B cell (primary cell): ENCODE measurements at places on chromosomes 5 and 9. TPM values are rescaled to one million over a fixed set of nuclear protein-coding genes. Genes with fewer than 3 reads are reported as not detected.

- DNase-seq = no peak
These were observed 6.7 kb downstream of the PITX1 start for GRCh38 chr5:135027266-135027696.

DNA sequence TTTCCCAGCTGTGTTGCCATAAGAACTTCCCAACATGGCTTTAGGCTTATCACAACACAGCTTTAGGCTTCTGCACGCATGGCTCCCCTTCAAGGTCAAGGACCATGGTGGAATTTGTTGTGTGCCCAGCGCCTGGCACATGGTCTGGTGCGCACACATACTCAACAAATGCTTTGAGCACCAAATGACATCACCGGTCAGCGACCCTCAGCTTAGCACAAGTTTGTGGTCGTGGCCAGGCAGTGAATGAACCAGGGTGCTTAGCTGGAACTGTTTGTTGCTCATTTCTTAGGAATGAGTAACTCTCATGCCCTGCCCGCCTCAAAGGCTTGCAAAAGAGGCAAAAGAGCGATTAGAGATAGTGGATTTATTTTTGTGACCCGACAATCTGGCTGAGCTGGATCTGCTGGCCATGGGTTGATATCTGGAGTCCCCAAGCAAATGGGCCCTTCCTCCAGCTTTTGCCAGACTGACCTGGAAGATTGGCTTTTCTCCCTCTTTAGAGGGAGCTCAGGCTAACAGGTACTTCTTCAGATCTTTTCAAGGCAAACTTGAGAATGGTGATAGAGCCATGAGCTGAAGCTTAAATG is 58.9 kb downstream of the DAP start:
- DNase-seq = no peak

DNA sequence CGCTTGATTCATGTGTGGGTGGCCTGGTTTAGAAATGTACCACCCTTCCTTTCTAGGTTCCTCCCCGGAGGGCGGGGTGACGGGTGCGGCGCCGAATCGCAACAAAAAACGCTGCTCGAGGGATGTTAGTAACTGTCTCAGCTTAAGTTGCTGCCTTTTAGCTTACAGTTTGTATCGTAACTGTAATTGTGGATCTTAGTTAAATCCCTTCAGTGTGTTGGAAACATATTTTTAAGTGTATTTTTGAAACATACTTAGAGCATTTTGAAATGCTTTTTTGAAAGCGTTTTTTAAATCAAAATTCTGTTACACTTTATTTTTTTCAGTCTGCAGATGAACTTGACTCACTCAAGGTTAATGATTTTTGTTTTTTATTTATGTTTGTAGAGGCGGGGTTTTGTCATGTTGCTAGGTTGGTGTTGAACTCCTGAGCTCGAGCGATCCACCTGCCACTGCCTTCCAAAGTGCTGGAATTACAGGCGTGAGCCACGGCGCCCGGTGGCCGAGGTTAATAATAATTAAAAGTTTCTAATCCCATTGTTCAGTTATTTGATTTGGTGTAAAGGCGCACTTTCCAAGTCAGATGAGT is 997 bp upstream of the CHD1 start:
- DNase-seq = no peak

DNA sequence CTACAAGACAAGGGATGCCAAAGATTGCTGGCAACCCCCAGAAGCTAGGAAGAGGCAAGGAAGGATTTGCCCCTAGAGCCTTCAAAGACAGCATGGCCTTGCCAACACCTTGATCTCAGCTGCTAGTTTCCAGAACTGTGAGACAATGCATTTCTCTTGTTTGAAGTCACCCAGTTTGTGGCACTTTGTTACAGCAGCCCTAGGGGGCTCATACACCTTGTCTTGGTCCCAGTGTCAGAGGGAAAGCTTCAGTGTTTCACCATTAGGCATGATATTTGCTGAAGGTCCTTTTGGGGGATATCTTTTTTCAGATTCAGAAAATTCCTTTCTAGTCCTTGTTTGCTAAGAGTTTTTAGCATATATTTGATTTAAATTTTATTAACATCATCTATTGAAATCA is 3.1 kb upstream of the PPIC start:
- no peak for DNase-seq

TTC33 gene
- total RNA-seq = 15.8 and 18.2 TPM in 2 replicates
